ENCODE measurements at places on chromosomes 5 and 9.
A peak's percentile ranks its signal among the peaks of the same experiment; 100 is the strongest.

- DNase-seq: no peak
- no peaks in the 10 kb centered on the region for H3K36me3 ChIP-seq
- no peak overlapping the region for H3K4me3 ChIP-seq
- H3K27ac ChIP-seq: no peak overlapping the region
Observed at GRCh38 chr5:164359260-164360255, 854.1 kb downstream of the MAT2B start.

- DNase-seq: no peak
- H3K4me3 ChIP-seq: no peak overlapping the region
- H3K36me3 ChIP-seq: peaks cover 4% of the 10 kb centered on the region
- H3K27me3 ChIP-seq: peaks cover 1% of the 10 kb centered on the region
Observed at GRCh38 chr9:83477571-83477970, 60.6 kb downstream of the FRMD3 start.

- no peak overlapping the region for H3K4me3 ChIP-seq
- H3K4me1 ChIP-seq: no peaks in the 10 kb centered on the region
- H3K36me3 ChIP-seq: no peaks in the 10 kb centered on the region
Observed at GRCh38 chr5:116521173-116521872, 53.3 kb downstream of the SEMA6A start.

- no peak overlapping the region for H3K4me3 ChIP-seq
- H3K36me3 ChIP-seq: peaks cover 53% of the 10 kb centered on the region
- no peak for DNase-seq
- H3K4me1 ChIP-seq: peaks cover 28% of the 10 kb centered on the region
- H3K27me3 ChIP-seq: no peaks in the 10 kb centered on the region
- no peak overlapping the region for H3K27ac ChIP-seq
Observed at GRCh38 chr9:7173139-7173538, 415.4 kb downstream of the KDM4C start.

DNA sequence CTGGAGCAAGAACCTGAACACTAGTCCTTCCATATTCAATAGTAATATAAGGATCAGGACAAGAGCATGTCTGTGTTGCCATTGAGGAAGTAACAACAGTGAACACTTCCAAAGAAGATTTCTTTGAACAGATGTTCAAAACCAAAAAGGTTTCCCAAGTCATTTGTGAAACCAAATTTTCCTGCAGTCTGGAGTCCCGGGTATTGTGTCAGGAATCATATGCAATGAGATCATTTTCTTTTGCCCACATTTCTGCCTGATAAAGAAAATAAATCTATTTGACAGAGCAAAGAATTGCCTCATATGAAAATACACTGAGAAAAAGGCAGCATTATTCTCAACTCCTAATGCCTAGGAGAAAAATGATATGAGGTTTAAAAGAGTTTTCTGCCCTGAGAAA, 151.7 kb downstream of the SNX18 start:
- H3K36me3 ChIP-seq: peaks cover 35% of the 10 kb centered on the region
- DNase-seq: no peak
- no peak overlapping the region for H3K4me3 ChIP-seq
- peaks cover 3% of the 10 kb centered on the region for H3K27me3 ChIP-seq
- H3K27ac ChIP-seq: peak overlapping the region; percentile 59
- H3K4me1 ChIP-seq: peaks cover 52% of the 10 kb centered on the region

- DNase-seq: peak; percentile 79
- peaks cover 23% of the 10 kb centered on the region for H3K36me3 ChIP-seq
- H3K4me1 ChIP-seq: peaks cover 45% of the 10 kb centered on the region
- no peaks in the 10 kb centered on the region for H3K27me3 ChIP-seq
Observed at GRCh38 chr9:128191406-128192046, at the start of gene CIZ1. CIZ1 (minus strand) TSS chr9:128191572; CDS start chr9:128190857, 715 bp downstream.

DNA sequence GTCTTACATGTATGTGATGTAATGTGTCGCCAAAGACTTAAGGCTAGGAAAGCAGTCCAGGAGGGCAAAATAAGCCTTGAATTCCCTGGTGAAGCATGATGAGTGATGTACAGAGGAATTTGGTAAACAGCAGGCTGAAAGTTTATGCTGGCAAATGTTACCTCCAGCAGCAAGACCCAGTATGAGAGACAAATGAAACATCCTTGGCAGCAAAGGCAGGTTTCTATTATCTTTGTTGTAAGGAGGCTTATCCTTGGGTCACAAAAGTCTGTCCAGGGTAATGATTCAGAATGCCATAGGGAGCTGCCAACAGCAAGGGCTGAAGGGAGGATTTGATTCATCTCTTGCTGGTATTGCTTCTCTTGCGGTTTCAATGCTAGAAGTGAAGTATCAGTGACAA, 75.9 kb upstream of the HTR4 start:
- peaks cover 12% of the 10 kb centered on the region for H3K27me3 ChIP-seq
- no peaks in the 10 kb centered on the region for H3K36me3 ChIP-seq
- no peak for DNase-seq
- H3K27ac ChIP-seq: no peak overlapping the region
- H3K4me1 ChIP-seq: peaks cover 19% of the 10 kb centered on the region
- H3K4me3 ChIP-seq: no peak overlapping the region

- H3K36me3 ChIP-seq: no peaks in the 10 kb centered on the region
- no peak overlapping the region for H3K27ac ChIP-seq
- H3K4me1 ChIP-seq: peaks cover 4% of the 10 kb centered on the region
Observed at GRCh38 chr9:83334320-83334719, 203.9 kb downstream of the FRMD3 start.

- no peak for DNase-seq
- no peak overlapping the region for H3K4me3 ChIP-seq
- no peaks in the 10 kb centered on the region for H3K4me1 ChIP-seq
- H3K36me3 ChIP-seq: no peaks in the 10 kb centered on the region
- no peak overlapping the region for H3K27ac ChIP-seq
Observed at GRCh38 chr9:76827296-76828080, 63.2 kb downstream of the PCA3 start.

Measured in activated CD4-positive, alpha-beta memory T cell treated with anti-CD3 and anti-CD28 coated beads, Interleukin-2, amount 10 ng/mL, durations not matched to agents 7 days and 5 days (primary cell).